Testis (tissue), 5 donors: ENCODE measurements at places on chromosomes 1 and 21. TPM values are rescaled to one million over a fixed set of nuclear protein-coding genes. Genes with fewer than 3 reads are reported as not detected.
A peak's percentile ranks its signal among the peaks of the same experiment; 100 is the strongest.

DNA sequence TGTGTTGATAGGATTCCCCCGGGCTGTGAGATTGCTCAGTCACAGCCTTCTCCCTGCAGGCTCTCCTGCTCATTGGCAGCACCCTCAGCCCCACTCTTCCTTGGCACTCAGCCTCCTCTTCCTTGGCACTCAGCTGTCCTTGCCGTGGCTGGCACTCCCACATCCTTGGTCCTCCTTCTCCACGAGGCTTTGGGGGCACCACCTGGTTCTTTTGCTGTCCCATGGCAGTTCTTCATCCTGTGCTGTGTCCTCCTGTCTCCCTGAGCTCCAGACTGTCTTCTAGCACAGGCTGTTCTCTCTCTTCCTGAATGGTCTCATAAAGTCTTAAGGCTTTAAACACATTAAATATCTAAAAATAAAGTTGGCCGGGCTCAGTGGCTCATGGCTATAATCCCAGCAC lies 27.0 kb downstream of the PKNOX1 start:
- no peaks in the 10 kb centered on the region for H3K36me3 ChIP-seq
- peak; percentile 69 for DNase-seq
- no peaks in the 10 kb centered on the region for H3K27me3 ChIP-seq
- peaks cover 11% of the 10 kb centered on the region for H3K4me1 ChIP-seq
- no peak overlapping the region for H3K4me3 ChIP-seq

The CYP4Z1 gene
- 0.68 TPM for total RNA-seq

The ATF3 gene
- 4.6 TPM for total RNA-seq

The DDOST gene
- total RNA-seq, result 275 TPM

GRCh38 chr21:42006765-42007164 lies 3.4 kb downstream of the ZBTB21 start:
- H3K27ac ChIP-seq, result no peak overlapping the region
- peaks cover 10% of the 10 kb centered on the region for H3K4me1 ChIP-seq
- H3K4me3 ChIP-seq, result no peak overlapping the region
- no peak for DNase-seq
- H3K27me3 ChIP-seq, result no peaks in the 10 kb centered on the region

GRCh38 chr1:31505911-31506497 lies 70.3 kb upstream of the TINAGL1 start:
- no peak for DNase-seq
- no peak overlapping the region for H3K27ac ChIP-seq
- no peak overlapping the region for H3K4me3 ChIP-seq
- H3K36me3 ChIP-seq, result no peaks in the 10 kb centered on the region
- no peaks in the 10 kb centered on the region for H3K27me3 ChIP-seq

The CR1L gene
- not detected for total RNA-seq

GRCh38 chr1:201495551-201496295 lies 11.2 kb downstream of the CSRP1 start:
- peak overlapping the region; percentile 60 for H3K27ac ChIP-seq
- DNase-seq, result peak; percentile 70
- H3K36me3 ChIP-seq, result no peaks in the 10 kb centered on the region
- no peak overlapping the region for H3K4me3 ChIP-seq
- no peaks in the 10 kb centered on the region for H3K27me3 ChIP-seq
- H3K4me1 ChIP-seq, result peaks cover 48% of the 10 kb centered on the region

DNA sequence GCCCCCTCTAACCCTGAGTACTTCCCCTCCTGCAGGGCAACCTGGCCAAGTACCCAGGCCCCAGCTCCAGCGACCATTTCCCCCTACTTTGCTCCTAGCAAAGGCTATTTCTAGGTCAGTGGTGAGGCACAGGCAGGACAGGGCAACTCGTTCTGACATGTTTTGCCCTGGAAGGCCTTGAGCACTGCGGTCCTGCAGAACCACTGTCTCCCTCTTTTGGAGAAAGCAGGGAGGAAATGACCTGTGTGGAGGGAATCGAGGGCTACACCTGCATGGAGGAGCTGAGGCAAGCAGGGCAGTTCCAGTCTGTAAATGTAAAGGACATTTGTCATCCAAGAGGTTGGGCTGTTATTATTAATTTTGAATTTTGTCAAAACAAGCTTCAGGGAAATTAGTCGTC lies 99.1 kb downstream of the PPIAL4G start:
- no peaks in the 10 kb centered on the region for H3K36me3 ChIP-seq
- H3K4me1 ChIP-seq, result peaks cover 5% of the 10 kb centered on the region
- no peaks in the 10 kb centered on the region for H3K27me3 ChIP-seq
- no peak for DNase-seq
- no peak overlapping the region for H3K4me3 ChIP-seq

DNA sequence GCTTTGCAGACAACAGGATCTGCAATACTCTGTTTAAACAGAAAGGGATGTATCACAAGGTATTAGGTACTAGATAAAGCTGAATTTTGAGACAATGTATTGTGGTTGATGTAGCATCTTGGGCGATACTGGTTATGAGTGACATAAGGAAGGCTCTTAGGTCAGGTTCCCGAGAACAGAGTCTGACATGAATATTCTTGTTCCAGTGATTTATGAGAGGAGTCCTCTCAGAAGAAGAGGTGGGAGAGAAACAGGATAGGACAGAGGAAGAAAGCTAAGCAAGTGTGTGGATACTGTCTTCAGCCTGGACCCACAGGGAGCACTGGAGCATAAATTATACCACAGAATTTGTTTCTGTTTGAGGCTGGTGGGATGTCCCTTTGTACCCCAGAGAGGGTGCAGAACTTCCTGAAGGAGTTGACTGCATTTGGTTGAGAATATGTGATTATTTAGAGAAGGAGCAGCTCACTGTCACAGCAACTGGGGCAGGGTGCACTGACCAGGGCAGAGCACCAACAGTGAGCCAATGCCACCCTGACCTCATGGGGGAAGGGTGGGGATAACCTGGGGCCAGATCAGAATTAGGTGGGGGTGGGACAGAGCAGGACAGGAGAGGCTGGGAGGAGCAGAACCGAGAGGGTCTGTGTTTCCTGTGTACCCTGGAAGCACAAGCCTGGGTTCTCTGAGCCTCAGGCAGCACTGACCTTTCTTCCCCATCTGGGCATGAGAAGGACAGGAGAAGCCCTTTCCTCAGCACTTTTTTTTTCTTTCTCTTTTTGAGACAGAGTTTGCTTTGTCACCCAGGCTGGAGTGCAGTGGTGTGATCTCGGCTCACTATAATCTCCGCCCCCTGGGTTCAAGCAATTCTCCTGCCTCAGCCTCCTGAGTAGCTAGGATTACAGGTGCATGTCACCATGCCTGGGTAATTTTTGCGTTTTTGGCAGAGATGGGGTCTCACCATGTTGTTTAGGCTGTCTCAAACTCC lies 36.3 kb upstream of the SLC6A9 start:
- no peak overlapping the region for H3K27ac ChIP-seq
- no peaks in the 10 kb centered on the region for H3K27me3 ChIP-seq
- H3K4me3 ChIP-seq, result no peak overlapping the region

- no peaks in the 10 kb centered on the region for H3K4me1 ChIP-seq
- no peaks in the 10 kb centered on the region for H3K36me3 ChIP-seq
- no peak overlapping the region for H3K4me3 ChIP-seq
- no peak overlapping the region for H3K27ac ChIP-seq
These were observed 80.0 kb downstream of the USP25 start for GRCh38 chr21:15809818-15810217.

DNA sequence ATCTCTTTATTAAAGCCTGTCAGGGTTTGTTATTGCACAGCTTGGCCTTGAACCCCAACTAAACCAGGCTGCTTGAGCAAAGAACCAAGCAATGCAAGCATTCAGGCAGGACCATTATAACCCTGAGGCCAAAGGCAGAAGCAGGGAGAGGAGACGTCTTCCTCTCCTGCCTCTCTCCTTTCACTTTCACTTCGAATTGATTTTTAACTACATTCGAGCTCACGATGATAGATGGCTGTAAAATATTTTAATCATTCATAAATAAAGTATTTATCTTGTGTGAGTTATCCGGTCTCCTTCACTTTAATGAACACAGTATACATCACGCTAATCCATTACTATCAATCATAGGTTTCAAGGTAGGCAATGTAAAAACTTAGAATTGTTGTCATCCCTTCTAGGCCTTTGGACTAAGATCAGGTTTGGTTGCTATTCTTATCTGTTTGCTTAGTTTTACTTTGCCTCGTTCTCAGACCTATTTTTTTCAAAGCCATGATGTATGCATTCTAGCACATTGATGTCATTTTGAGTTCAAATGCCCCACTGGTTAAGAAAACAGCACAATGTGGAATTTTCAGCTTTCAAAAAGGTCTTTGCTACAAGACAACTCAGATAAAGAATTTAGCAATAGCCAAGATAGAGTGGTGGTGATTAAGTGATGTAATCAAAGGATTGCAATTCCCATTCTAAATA lies 480.2 kb upstream of the RUNX1 start:
- no peak for DNase-seq
- H3K27me3 ChIP-seq, result no peaks in the 10 kb centered on the region
- peak overlapping the region; percentile 13 for H3K27ac ChIP-seq
- H3K4me3 ChIP-seq, result peak overlapping the region; percentile 40
- H3K4me1 ChIP-seq, result peaks cover 8% of the 10 kb centered on the region

The MTMR11 gene
- total RNA-seq, result 39.8 TPM

- DNase-seq, result no peak
- H3K36me3 ChIP-seq, result no peaks in the 10 kb centered on the region
- no peaks in the 10 kb centered on the region for H3K27me3 ChIP-seq
- H3K4me1 ChIP-seq, result no peaks in the 10 kb centered on the region
- no peak overlapping the region for H3K27ac ChIP-seq
These were observed 671.4 kb upstream of the ADGRL2 start for GRCh38 chr1:81129366-81129765.

The SMCP gene
- 786 TPM for total RNA-seq

GRCh38 chr1:193537266-193538002 lies 351.0 kb upstream of the B3GALT2 start:
- no peaks in the 10 kb centered on the region for H3K27me3 ChIP-seq
- no peak overlapping the region for H3K4me3 ChIP-seq
- no peak overlapping the region for H3K27ac ChIP-seq

- H3K4me1 ChIP-seq, result peaks cover 6% of the 10 kb centered on the region
- peak overlapping the region; percentile 71 for H3K27ac ChIP-seq
- no peaks in the 10 kb centered on the region for H3K27me3 ChIP-seq
- H3K36me3 ChIP-seq, result no peaks in the 10 kb centered on the region
- DNase-seq, result no peak
These were observed 36.8 kb downstream of the FBXO42 start for GRCh38 chr1:16315437-16315836.

DNA sequence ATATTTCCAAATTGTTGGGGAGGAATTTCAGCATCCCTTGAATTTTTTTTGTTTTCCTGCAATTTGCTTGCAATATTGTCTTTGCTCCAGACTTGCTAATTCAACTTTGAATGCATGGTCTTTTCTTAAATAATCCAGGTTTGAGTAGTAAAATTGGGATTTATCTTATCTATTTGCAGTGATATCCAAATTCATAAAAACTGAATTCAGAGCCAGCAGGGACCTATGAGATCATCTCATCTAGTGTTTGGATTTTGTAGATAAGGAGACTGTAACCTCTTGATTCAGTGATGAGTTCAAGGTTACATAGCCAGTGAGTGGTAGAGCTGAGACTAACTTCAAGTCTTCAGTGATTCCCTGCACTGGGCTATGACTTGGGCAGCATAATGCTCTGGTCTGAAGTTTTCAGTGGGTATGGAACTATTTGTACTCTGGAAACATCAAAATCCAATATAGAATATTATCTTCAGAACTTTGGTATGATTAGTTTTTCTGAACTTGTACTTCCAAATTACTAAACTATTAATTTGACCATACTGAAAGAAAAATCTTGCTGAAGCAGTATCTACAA lies 109.4 kb downstream of the DISP1 start:
- H3K36me3 ChIP-seq, result no peaks in the 10 kb centered on the region
- peaks cover 21% of the 10 kb centered on the region for H3K4me1 ChIP-seq
- H3K4me3 ChIP-seq, result no peak overlapping the region

The SUSD4 gene
- total RNA-seq, result 13.9 TPM

DNA sequence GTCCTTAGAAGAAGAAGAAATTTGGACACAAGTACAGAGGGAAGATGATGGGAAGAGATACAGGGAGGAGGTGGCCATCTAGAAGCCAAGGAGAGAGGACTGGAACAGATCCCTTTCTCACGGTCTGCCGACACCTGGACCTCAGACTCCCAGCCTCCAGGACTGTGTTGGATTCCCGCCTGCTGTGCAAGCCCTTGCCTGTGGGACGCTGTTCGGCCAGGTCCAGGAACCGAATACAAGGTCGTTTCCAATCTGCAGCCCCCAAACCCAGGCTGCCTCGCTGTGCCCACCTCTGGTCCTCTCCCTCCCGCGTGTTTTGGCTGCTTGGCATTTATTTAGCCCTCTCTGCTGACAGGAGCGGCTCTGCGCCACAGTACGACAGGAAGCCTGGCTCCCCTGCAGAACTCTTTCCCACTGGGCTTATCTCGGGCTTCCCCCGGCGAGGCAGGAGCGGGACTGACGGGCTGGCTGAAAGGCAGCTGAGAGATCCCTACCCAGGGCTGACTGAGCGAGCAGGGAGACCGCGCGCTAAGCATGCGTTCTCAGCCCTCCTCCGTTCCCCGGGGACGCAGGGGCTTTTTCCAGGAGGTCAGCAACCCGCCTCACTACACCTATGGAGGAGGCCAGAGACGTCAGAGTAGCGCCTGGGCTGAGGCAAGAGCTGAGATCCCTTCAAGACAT lies 238.4 kb downstream of the TNR start:
- H3K36me3 ChIP-seq, result no peaks in the 10 kb centered on the region
- no peaks in the 10 kb centered on the region for H3K4me1 ChIP-seq
- H3K27ac ChIP-seq, result no peak overlapping the region
- no peak for DNase-seq
- no peaks in the 10 kb centered on the region for H3K27me3 ChIP-seq

The MPZ gene
- total RNA-seq, result 4.2 TPM

The CYP2J2 gene
- 3.1 TPM for total RNA-seq

The PGLYRP3 gene
- total RNA-seq, result not detected

GRCh38 chr1:63621698-63622097 lies 28.5 kb downstream of the PGM1 start:
- no peak overlapping the region for H3K4me3 ChIP-seq
- H3K36me3 ChIP-seq, result no peaks in the 10 kb centered on the region
- no peak overlapping the region for H3K27ac ChIP-seq
- no peaks in the 10 kb centered on the region for H3K4me1 ChIP-seq
- H3K27me3 ChIP-seq, result no peaks in the 10 kb centered on the region

DNA sequence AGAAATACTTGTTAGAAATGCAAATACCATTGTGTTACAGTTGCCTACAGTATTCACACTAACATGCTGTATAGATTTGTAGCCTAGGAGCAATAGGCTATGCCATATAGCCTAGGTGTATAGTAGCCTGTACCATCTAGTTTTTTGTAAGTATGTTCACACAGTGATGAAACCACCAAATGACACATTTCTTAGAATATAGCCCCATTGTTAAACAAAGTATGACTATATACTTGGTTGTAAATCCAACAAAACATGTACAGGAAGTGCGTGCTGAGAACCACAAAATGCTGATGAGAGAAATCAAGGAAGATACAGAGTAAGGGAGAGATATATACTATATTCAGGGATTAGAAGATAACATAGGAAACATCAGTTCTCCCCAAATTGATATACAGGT lies 92.2 kb downstream of the POU2F1 start:
- no peaks in the 10 kb centered on the region for H3K36me3 ChIP-seq
- no peak overlapping the region for H3K27ac ChIP-seq
- H3K4me1 ChIP-seq, result no peaks in the 10 kb centered on the region
- H3K4me3 ChIP-seq, result no peak overlapping the region

- no peak overlapping the region for H3K27ac ChIP-seq
- DNase-seq, result peak; percentile 25
- H3K27me3 ChIP-seq, result no peaks in the 10 kb centered on the region
These were observed 98.3 kb upstream of the CAMK1G start for GRCh38 chr1:209485167-209485566.

- no peak overlapping the region for H3K27ac ChIP-seq
- no peaks in the 10 kb centered on the region for H3K27me3 ChIP-seq
- no peak overlapping the region for H3K4me3 ChIP-seq
- peaks cover 49% of the 10 kb centered on the region for H3K4me1 ChIP-seq
- H3K36me3 ChIP-seq, result no peaks in the 10 kb centered on the region
- DNase-seq, result no peak
These were observed 67.7 kb downstream of the SSBP3 start for GRCh38 chr1:54338464-54338863.

The PRAMEF18 gene
- not detected for total RNA-seq

The SELL gene
- 3.2 TPM for total RNA-seq
